Dermis blood vessel endothelial cell (primary cell): ENCODE measurements at places on chromosomes 12 and 14. TPM values are rescaled to one million over a fixed set of nuclear protein-coding genes. Genes with fewer than 3 reads are reported as not detected.

Gene SDR39U1
- 9.3 and 79.1 TPM in 2 replicates for total RNA-seq

Gene ANKS1B
- total RNA-seq: not detected in 2 replicates

Gene KIF21A
- total RNA-seq: 8.3 and 13.6 TPM in 2 replicates

Gene SBNO1
- 28.6 and 41.2 TPM in 2 replicates for total RNA-seq

Gene ALG10B
- total RNA-seq: 4.1 TPM in 2 replicates

Gene CLEC2D
- total RNA-seq: 1.2 and 2.4 TPM in 2 replicates

Gene LRTM2
- not detected in 2 replicates for total RNA-seq

Gene FOXM1
- 4.1 and 32.9 TPM in 2 replicates for total RNA-seq

Gene SMIM41
- total RNA-seq: not detected in 2 replicates

Gene CCDC198
- total RNA-seq: 0.14 and 0.51 TPM in 2 replicates

Gene DTX1
- 1.7 and 1.9 TPM in 2 replicates for total RNA-seq

Gene SLCO1A2
- total RNA-seq: 0.17 TPM in 1 of 2 replicates, not detected in the other

Gene SLC4A8
- 1.3 and 1.7 TPM in 2 replicates for total RNA-seq

- no peak for DNase-seq
Observed at GRCh38 chr12:43585676-43586075, 33.7 kb upstream of the ADAMTS20 start.

DNA sequence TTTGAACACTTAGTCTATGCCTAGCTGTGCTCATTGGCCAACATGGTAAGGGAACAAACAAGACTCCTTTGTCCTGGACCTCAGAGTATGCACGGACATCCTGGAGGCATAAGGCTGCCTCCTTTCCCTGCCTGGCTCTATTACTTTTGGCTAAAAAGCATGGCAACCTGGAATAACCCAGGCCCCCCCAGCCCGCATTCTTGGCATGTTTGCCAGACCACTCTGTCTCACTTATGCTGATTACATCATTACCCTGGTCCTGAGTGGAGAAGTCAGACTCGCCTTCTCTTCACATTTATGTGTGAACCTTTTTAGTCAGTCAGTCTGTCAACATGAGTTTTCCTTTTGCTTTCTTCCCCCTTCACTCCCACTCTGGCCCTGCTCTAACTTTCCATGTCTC is 58.0 kb upstream of the ELK3 start:
- peak; percentile 74 for DNase-seq

- no peak for DNase-seq
Observed at GRCh38 chr12:8594072-8594471, 18.6 kb downstream of the AICDA start.

- peak; percentile 3 for DNase-seq
Observed at GRCh38 chr12:24066865-24067264, 117.4 kb upstream of the SOX5 start.

DNA sequence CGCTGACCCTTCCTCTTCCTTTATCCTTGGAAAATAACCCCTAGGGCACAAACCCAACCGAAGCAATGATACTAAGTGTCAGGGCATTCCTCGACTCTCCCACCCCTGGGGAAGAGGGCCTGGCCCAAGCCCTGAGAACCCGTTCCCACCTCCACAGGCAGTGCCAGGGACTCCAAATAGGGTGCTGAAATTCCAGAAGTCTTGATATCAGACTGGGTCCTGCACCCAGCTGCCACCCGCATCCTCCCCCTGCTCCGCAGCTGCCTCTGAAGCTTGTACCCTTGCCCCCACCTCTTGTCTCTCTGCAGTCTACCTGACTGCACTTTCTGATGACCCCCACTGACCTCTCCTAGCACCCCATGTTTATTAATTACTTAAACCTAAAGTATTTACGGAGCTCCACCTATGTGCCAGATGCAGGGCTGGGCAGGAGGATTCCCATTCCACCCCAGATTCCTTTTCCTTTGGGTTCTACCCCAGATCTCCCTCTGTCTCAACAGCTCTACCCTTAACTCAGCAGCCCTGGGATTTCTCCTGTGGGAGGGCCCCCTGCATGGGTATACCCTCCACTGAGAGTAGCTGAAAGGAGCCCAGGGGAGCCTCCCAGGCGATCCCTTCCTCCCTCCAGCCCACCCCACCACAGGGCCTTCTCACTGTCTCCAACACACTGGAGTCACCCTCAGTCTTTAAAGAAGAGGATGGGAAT is 4.1 kb upstream of the KRT18 start:
- DNase-seq: no peak

- no peak for DNase-seq
Observed at GRCh38 chr12:4830556-4831210, 79.0 kb upstream of the KCNA1 start.

DNA sequence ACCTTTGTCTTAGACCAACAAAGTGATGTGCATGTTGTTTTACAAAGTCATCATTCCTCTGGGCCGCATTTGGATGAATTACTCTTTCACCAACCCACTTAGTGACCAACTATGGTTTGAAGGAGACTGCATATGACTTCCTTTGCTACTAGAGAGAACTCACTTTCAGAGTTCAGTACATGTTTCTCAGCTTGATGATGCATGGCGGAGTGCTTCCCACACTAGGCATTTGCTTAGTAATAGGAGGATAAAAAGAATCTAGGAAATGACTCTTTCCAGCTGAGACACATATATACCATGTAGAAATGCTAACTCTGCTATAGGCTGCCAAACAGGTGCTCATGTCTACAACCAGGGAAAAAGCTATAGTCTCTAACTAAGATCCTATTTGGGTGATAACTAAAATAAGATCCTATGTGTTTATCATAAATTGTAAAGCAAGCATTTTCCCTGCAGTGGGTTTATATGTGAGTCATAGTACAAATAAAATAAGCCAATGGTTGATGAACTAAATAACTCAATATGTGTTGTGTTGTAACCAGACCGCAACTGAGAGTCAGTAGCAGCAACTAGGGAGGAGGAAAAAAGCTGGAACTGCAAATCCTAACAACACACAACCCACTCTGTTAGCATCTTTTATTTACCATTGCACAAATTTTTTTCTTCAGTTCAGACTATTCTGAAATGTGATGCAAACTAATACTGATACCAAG is 87.2 kb downstream of the TSPAN8 start:
- no peak for DNase-seq

DNA sequence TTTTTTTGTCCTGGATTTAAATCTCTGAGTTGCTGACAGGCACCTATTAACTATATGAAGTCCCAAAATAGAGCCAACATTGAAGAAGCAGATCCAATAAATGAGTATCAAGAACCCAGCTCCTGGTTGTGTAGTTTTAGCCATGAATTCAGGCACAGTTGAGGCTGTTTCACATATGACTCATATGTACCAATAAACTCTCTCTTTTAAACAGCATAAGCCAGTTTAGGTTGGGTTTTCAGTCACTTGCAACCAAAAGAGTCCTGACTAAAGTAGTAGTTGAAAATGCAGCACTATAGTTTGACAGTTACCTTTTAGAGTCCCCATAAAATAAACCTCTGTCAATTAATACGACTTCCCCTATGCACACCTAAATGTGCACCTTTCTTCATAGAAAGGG is 389.9 kb downstream of the RPS29 start:
- no peak for DNase-seq

GRCh38 chr14:102593061-102593824 is 794 bp downstream of the RCOR1 start:
- DNase-seq: peak; percentile 67

DNA sequence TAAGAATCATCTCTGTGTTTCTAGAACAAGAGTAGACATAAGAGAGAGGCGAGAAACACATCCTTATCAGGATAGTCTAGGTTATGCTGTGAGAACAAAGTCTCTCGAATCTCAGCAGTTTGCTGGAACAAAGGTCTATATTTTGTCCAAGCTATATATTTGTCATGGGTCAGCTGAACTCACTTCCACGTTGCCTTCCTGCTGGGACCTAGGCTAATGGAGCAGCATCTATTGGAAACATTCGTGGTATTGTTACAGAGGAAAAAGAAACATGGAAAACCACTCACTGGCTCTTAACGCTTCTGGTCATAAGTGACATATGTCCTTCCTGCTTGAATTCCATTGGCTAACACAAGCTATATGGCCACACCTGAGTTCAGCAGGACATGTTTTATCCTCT is 112.6 kb upstream of the DYRK2 start:
- DNase-seq: no peak

GRCh38 chr12:57592551-57593165 is 1.7 kb downstream of the PIP4K2C start:
- no peak for DNase-seq

- DNase-seq: peak; percentile 51
Observed at GRCh38 chr12:59164991-59165718, 244.9 kb upstream of the LRIG3 start.

DNA sequence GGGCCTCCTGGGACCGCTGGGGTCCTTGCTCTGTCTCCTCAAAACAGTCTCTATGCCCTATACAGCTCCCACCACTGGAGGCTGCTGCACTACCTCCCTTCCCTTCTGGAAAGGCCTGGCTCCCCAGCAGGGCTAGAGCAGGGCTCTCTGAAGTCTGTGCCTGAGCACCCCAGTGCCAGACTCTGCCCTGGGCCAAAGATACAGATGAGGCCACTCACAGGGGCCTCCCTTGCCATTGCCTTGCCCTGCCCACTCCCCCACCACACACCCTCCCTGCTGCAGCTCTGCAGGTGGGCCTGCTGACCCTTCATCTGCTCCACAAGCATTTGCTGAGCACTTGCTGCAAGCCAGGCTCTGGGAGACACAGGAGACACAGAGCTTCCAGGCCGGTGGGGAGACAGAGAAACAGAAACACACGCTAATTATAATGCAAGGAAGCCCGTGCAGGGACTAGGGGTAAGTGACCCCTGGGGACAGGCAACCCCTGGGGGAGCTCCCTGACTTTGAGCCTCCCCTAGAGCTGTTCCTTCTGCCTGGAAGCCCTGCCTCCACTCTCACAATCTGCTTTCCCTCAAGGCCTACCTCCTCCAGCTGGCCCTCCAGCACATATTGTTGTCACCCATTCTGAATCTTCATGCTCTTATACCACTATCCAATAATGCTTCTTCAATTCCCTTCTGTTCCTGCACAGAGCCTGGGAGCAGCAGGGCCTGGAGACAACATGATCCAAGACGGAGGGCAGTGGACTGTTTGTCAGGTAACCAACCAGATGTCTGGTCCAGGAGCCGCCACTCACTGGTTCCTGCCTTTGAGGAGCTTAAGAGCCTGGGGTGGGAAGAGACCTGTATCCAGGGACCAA is 32.6 kb upstream of the PNMA1 start:
- DNase-seq: no peak

DNA sequence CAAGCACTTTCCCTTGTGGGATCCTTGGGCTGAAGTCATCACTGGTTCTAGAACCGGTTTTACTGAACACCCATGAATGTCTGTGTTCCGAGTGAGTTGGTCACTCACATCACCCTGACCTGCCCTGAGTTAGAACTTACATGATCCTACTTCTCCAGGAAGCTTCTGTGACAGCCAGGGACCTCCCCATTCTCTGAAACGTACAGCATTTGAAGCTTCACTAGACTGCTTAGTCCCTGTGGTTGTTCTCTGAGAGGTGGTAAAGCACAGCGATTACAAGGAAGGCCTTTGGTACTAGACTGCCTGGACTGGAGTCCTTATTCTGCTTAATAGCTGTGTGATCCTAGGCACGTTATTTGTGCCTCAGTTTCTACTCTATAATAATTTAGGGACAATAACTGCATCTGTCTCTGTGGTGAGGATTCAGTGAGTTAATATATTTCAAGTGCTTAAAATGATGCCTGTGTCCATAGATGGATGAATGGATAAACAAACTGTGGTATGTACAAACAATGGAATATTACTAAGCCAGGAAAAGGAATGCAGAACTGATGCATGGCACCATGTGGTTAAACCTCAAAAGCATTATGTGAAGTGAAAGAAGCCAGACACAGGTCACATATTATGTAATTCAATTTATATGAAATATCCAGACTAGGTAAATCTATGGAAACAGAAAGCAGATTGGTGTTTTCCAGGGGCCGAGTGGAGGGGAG is 54.7 kb upstream of the DDX11 start:
- DNase-seq: no peak

GRCh38 chr12:111166779-111167540 is 201.9 kb downstream of the PHETA1 start:
- DNase-seq: no peak

DNA sequence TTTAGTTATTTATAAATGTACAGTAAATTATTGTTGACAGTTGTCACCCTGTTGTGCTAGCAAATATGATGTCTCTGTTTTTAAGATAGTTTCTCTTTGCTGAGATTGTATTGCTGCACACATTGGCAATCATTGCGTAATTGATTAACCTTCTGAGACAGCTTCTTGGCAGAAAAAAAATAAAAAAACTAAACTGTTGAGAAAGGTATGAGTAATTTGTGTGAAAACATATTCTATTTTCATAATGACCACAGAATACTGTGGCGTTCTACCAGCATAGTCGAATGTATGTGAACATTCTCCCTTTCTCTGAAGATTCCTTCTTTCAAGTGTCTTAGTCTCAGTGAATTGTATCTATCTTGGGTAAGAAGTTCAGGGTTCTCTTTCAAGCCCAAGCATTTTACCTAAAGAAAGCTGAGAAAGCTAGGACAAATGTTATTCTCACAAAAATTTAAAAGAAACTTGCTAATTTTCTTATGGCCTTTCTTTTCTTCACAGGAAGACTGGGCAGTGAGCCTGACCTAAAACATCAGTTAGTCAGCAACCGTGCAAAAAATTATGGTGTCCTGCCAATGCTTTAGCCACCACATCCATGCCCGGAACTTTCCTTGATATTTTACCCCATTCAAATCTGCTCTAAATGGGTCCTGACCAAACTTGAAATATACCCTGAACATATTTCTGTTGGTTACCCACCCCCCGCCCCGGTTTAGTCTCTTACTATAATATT is 69.0 kb upstream of the REP15 start:
- DNase-seq: peak; percentile 67

DNA sequence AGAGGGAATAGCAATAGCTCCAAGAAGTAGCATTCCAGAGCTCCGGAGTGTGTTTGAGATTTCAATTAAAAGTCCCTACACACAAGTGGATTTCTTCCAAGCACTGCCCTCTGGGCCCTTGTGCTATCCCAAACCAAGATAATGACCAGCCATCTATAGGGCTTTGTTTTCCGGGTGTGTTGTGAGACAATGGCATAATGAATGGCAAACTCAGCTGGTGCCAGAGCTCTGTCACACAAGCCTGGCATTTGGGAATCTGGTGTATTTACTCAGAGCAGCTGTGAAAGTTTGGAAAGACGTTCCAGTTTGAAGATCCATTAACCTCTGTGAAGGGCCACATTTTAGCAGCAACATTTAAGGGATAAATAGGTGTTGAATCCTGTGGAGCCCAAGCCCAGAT is 61.2 kb upstream of the TMTC2 start:
- DNase-seq: no peak

DNA sequence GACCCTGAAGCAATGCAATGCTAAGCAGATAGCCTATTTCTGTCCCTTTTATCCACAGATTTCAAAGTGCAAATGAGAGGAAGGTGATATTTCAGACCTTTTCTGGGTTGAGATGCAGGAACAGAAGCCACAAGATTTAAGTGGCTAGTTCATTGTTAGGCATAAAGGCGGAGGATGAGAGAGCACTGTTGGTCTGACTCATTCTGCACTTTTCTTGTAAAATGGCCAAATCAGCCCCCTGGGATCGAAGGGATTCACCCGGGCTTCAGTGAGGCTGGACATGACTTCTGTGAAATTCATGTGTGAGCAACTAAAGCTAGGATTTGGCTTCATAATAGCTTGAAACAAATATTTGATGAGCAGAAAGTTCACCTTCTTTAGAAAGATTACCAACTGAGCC is 101.9 kb upstream of the OVCH1 start:
- no peak for DNase-seq
